ENCODE measurements at places on chromosomes 6 and 20.

GRCh38 chr20:50817776-50818172 is 22.9 kb downstream of the BCAS4 start:
- DNase-seq = peak; percentile 8

DNA sequence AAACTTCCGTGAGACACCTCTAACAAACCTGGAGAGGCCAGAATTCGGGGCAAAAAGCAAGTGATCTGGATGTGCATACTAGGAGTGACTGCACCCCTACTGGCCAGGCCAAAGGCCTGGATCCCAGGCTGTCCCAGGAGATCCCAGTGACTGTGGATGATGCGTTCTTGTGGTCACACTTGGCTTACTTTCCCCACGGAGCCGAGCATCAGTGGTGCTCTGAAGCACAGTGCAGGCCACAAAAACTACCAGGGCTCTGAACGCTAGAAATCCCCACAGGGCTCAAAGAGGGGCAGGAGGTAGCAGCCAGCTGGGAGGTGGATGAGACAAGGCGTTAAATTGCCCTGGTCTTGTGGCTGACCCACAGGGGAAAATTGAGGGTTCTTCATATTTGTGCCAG is 7.1 kb downstream of the TRIM26 start:
- no peak for DNase-seq

- no peak for DNase-seq
These were observed 14.6 kb upstream of the ARMC12 start for GRCh38 chr6:35722121-35722761.

DNA sequence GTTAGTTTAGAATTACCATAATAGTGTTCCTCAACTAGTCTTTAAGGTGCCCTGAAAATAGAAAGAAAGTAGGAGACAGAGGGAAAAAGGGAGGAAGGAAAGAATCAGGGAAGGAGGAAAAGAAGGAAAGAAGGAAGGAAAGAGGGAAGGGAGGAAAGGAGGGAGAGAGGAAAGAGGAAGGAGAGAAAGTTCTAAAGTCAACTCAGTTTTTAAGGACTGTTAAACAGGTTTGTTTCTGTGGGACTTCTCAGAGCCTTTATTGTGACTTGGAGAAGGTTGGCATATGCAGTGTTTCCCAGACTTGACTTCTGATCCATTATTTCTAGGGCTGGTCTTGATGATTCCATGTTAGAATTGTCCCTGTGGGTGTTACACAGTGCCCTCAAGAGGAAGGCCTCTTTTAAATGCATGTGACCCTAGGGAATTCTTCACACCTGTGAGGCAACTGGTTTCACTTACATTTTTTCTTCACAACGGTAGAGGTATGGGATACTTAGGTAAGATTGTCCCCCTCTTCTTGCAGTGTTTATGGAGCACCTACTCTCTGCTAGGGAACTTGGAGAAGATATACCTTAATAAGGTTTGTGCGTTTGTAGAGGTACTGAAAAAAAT is 132.7 kb upstream of the GMDS start:
- no peak for DNase-seq

- DNase-seq = no peak
These were observed 65.0 kb upstream of the HIVEP1 start for GRCh38 chr6:11947063-11947462.

DNA sequence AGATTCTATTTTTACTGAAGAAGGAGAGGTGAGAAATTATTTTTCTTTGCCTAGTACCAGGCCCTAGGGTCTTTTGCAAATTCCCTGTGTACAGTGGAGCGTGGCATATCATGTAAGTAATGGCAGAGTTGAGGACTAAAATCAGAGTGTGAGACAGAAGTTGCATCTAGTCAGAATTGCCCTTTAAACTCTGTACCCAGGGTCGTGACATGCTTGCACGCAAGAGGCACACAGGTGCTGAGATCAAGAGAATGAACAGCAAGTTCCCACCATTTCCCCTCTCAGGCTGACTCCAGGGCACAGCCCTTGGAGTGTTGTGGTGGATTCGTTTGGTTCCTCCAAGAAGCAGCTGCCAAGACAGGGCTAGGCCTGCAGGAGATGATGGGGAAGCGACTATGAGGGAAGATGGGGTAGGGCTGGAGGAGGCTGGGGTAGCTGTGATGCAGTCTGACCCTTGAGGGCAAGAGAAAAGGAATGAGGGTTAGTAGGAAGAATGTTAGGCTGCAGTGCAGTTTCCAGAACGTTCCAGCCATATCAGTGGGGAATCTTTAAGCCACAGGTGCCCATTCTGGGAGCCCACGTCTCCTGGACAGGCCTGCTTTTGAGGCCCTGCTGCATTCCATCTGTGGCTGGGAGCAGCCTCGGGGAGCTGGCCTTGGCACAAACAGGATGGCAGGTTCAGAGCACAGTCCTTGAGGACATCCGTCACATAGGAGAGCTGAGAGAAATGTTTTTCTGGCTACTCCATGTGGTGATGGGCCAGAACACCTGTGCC is 6.9 kb downstream of the NELFCD start:
- no peak for DNase-seq

GRCh38 chr6:15551262-15551661 is 111.6 kb downstream of the DTNBP1 start:
- DNase-seq = no peak

GRCh38 chr6:3987053-3987452 is 91.9 kb downstream of the FAM217A start:
- no peak for DNase-seq

- no peak for DNase-seq
These were observed 392.6 kb upstream of the MARCKS start for GRCh38 chr6:113464536-113464935.

DNA sequence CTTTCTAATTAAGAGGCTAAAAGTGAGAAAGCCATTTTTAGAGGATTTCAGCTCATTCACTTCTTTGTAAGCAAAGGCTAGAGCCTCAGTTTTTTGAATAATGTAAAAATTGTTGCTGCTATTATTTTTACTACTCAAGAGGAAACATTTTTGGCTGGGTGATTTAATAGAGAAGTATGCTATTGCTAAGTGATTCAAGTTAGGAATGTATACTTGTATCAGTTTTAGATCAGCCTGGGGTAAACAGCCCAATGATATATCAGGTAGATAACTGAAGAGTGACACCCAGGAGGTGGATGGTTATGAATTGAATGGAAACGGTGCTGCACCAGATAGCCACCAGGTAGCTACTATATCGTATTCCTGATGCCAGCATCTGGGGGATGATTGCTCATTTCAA is 9.2 kb downstream of the QKI start:
- DNase-seq = no peak

DNA sequence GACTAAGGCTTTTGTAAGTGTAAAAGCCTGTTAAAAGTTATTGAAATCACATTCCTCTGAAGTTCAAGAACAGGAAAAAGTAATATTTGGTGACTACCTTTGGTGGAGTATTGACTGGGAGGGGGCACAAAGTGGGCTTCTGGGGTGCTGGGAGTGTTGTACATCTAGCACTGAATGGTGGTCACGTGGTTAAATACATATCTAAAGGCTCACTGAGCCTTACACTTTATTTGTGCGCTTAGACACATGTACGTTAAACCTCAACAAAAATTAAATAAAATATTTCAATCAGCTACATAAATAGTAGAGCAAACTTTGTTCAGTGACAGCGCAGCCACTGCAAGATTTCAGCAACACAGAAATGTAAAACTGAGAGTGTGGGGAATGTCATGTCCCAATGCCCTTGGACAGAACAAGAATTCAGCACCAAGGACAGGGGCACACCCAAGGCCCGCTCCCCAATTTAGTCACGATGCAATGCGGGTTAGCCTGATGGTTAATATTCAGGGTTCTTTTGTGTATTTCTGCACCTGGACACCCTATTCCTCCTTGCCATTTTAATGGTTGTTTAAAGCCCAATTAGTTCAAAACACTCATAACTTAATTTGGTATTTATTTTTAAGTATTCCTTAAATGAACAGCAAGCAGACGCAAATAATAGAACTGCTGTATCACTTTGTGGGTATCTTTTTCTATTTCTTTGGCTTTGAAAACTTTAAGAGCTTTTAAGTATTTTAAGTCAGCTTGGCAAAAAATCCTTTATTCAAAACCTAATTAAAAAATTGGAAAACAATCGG is 37.4 kb downstream of the ANGPT4 start:
- no peak for DNase-seq

DNA sequence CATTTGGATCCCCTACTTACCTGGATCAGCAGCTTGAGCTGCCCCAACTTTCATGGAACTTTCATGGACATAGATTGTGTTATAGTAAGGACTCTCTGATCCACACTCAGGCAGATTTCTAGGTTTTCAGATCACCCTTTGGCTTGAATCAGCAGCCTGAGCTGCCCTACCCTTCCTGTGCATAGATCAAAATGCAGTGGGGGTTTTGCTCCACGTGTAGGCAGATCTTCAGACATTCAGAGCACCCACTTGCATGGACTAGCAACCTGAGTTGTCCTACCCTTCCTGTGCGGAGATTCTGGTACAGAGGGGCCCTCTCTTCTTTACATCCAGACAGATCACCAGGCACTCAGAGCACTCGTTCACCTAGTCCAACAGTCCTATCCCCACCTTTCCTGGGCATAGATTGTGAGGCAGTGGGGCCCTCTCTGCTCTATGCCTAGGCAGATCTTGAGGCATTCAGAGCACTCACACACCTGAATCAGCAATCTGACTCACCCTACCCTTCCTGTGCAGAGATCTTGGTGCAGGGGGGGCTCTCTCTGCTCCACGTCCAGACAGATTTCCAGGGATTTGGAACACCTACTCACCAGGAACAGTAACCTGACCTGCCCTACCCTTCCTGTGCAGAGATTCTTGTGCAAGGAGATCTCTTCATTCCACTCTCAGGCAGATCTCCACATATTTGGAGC is 705.2 kb upstream of the NRSN1 start:
- DNase-seq = no peak

DNA sequence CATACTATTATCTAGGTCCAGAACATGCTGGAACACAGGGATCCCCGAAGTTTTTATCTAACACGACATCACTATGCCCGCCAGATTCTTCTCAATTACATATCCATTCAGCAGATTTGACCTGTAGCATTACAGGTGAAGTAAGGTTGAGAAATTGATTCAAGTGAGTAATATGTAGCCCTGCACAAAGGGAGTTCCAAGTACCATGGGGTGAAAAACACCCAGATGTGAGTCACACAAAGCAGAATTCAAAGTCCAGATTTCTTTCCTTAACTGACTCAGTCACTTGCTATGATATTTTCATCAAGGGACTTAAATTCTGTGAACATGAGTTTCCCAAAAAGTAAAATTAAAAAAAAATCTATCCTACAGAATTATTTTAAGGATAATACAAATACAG is 655.4 kb upstream of the PTCHD4 start:
- DNase-seq = no peak

GRCh38 chr6:143746202-143747119 is 68.7 kb downstream of the PHACTR2 start:
- DNase-seq = no peak

GRCh38 chr6:78935553-78935952 is 68.2 kb downstream of the IRAK1BP1 start:
- DNase-seq = no peak

- DNase-seq = peak; percentile 70
These were observed 501 bp downstream of the PLCG1 start for GRCh38 chr20:41137614-41138474.

- no peak for DNase-seq
These were observed 26.1 kb upstream of the TBC1D7 start for GRCh38 chr6:13354331-13355042.

GRCh38 chr6:126949786-126950185 is 168.7 kb upstream of the RSPO3 start:
- no peak for DNase-seq

DNA sequence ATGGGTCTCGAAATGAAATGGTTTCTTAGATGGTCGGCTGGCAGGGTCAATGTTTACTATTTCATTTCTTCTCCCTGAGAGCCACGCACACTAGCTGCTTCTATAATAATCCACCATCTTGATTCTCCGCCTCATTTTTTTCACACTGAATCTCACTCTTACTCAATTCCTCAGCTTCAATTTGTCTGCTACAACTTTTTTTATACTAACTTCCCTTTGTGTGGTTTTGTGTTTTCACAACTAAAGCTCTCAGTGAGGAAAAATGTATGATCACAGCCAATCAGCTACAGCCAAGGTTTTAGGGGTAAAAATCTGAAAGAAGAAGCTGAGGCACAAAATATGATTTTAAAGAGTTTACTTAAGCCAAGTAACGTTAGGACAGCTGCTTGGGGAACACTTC is 1309.4 kb downstream of the EPHA7 start:
- no peak for DNase-seq

GRCh38 chr6:34115403-34115795 is 30.5 kb downstream of the GRM4 start:
- DNase-seq = no peak

- DNase-seq = no peak
These were observed 36.5 kb downstream of the PPP1R16B start for GRCh38 chr20:38842026-38842425.

DNA sequence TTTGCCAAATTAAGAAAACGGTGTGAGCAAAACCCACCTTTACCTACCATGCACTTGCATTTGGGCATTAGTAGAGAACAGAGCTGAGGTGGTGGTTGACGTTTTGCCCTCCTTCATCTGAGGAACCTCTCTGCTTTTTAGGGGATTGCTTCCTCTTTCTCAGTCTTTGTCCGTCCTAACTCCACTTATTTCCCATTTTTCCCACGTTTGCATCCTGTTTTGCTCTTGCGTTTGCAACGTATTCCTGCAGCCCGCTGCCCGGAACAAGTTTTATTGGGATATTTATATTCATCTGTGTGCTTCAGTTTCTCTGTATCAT is 374 bp upstream of the SERINC1 start:
- no peak for DNase-seq

- DNase-seq = no peak
These were observed 91.0 kb downstream of the BCKDHB start for GRCh38 chr6:80197474-80197873.

GRCh38 chr6:114009192-114009591 is 38.2 kb upstream of the HDAC2 start:
- DNase-seq = no peak

- no peak for DNase-seq
These were observed 166.5 kb downstream of the KIF6 start for GRCh38 chr6:39558591-39559190.

DNA sequence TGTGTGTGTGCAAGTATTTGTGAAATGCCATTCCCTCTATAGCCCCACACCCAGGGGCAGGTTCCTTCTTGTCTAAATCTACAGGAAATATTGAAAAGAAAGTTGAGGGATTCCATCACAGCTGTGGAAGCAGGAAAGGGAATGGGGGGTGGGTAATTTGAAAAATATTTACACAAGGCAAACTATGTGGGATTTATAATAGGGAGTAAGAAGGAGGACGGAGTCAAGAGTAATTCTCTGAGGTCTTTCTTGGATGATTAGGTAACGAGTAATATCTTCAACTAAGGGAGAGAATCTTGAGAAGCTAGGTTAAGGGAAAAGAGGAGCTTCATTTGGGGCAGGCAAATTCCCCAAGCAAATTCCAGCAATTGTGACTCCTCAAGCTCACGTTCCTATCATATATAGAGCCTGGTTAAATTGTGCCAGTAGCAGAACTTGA is 113.5 kb upstream of the SGK1 start:
- DNase-seq = no peak

- DNase-seq = no peak
These were observed 87.5 kb downstream of the FOXO3 start for GRCh38 chr6:108648191-108648590.

- no peak for DNase-seq
These were observed 27.8 kb downstream of the CLIC5 start for GRCh38 chr6:45987856-45988255.

GRCh38 chr6:148192310-148192709 is 150.3 kb upstream of the SASH1 start:
- no peak for DNase-seq
